Neural crest cell (in vitro differentiated cells): ENCODE measurements at places on chromosomes 1 and 21. TPM values are rescaled to one million over a fixed set of nuclear protein-coding genes. Genes with fewer than 3 reads are reported as not detected.

Gene PEX10
- 31.2 and 31.9 TPM in 2 replicates for total RNA-seq

Gene TMPRSS15
- not detected in 2 replicates for total RNA-seq

Gene OR2G6
- not detected in 2 replicates for total RNA-seq

- no peak for DNase-seq
Observed at GRCh38 chr1:5599541-5599940, 392.7 kb downstream of the NPHP4 start.

Gene TNN
- 0.25 and 0.26 TPM in 2 replicates for total RNA-seq

DNA sequence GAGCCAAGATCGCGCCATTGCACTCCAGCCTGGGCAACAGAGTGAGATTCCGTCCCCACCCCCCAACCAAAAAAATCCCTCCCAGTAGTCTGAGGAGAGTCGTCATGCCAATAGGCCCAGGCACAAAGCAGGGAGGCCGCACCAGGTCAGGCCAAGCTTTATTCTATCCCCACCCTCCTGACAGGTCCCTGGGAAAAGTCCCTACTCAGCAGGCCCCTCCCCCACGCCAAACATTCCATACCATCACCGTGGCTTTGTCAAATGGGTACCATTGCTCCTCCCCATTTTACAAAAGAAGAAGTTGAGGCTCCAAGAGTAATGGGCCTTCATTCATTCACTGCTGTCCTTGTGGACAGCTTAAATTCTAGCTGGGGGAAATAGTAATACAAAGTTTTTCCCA is 5.3 kb downstream of the GPR3 start:
- no peak for DNase-seq

DNA sequence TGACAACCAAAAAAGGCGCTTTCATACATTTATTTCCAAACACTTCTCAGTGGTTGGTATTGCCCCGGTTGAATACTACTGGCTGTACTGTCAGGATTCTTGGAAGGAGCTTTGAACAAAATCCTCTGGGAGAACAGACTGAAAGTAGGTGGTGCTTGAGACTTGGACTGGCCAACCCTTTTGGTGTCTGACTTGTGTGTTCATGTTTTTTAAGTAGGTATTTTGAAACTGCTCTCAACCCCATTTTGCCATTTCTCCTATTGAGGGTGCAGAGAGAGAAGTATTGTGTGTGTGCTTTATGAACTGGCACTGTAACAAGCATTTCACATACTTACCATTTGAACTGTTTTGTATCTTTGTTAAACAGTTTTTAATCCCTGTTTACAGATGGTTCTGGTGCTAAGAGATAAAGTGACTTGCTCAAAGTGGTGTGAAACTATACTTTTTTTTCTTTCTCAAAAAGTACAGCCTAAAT is 21.2 kb downstream of the ARID1A start:
- no peak for DNase-seq

- no peak for DNase-seq
Observed at GRCh38 chr1:230542054-230542453, 100.2 kb upstream of the COG2 start.

Gene ANKRD45
- 2.7 and 3.2 TPM in 2 replicates for total RNA-seq

DNA sequence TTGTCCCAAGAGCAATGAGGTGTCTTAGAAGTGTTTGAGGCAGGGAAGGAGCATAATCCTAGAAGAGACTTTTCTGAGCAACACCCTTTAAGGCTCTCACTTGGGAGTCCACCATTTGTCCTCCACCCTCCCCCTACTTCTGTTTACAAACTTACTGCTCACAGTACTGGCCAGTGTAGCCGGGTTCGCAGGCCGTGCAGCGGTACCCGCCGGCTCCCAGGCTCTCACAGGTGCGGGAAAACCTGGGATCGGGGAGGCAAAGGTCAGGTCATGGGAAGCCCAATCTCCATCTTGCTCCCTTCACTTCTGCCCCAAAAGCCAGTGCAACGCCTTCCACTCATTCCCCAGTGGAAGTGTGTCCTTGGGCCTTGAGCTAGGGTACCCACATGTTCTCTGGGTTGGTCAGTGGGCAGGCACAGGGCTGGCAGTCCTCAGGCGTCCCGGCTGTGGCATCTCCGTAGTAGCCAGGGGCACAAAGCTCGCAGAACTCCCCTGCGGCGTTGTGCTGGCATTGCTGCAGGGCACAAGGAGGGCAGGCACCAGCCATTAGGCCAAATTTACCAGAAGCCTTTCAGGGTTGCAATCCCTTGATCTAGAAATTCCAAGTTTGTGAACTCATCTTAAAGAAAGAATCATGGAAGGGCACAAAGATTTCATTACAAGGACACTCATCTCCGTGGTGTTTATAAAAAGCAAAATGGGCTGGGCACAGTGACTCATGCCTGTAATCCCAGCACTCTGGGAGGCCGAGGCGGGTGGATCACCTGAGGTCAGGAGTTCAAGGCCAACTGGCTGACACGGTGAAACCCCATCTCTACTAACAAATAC is 49.8 kb downstream of the LDLRAD2 start:
- DNase-seq: no peak

GRCh38 chr21:31857096-31857495 is 15.7 kb upstream of the HUNK start:
- no peak for DNase-seq

Gene TNFRSF25
- 23.4 and 26.1 TPM in 2 replicates for total RNA-seq
